ENCODE measurements at places on chromosomes 3 and 15.

GRCh38 chr15:75672646-75673425 is 25.1 kb downstream of the SNX33 start:
- no peak for DNase-seq

DNA sequence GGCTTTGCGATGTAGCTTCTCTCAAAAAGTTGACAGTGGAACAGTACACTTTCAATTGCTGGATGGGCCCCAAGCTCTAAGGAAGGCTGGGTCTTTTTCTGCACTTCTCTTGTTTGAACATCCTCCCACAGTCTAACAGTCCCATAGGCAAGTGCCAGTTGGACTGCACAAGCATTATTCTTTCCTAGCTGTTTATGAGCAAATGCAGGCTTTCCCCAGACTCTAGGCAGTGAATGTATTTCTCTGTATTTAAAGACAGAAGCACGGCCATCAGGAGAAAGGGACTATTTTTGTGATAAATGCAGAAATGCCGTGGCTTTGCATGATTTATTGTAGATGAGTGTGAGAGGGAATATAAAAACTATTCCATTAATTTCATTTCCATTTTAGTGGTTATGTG is 539.3 kb upstream of the LMCD1 start:
- DNase-seq: no peak

- no peak for DNase-seq
Measured at GRCh38 chr3:155365178-155365783, 71.8 kb upstream of the STRIT1 start.

DNA sequence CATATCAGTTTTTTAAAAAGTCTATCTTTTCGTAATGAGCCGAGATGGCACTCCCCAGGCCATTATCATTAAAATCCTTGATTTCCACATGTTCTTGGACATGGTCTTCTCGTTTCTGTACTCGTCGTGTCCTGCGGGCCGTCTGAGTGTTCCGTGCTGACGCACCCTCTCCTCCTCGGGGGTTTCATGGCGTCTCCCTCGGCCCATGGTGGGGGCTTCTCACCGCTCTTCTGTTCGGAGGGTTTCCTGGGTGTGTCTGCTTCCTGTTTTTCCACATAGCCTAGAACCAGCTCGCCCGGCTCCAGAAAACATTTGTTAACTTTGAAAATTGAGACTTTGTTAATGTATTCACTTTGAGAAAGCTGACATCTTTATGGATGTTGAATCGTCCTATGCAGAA is 92.7 kb downstream of the VGLL4 start:
- no peak for DNase-seq

Data from NCI-H460 (cell line).